Muscle of leg (tissue), 16 donors: ENCODE measurements at places on chromosomes 3 and 15.

GRCh38 chr3:188431553-188431952, 277.6 kb downstream of the LPP start:
- no peaks in the 10 kb centered on the region for H3K4me1 ChIP-seq
- no peak overlapping the region for H3K4me3 ChIP-seq
- no peaks in the 10 kb centered on the region for H3K27me3 ChIP-seq
- no peak overlapping the region for H3K27ac ChIP-seq

DNA sequence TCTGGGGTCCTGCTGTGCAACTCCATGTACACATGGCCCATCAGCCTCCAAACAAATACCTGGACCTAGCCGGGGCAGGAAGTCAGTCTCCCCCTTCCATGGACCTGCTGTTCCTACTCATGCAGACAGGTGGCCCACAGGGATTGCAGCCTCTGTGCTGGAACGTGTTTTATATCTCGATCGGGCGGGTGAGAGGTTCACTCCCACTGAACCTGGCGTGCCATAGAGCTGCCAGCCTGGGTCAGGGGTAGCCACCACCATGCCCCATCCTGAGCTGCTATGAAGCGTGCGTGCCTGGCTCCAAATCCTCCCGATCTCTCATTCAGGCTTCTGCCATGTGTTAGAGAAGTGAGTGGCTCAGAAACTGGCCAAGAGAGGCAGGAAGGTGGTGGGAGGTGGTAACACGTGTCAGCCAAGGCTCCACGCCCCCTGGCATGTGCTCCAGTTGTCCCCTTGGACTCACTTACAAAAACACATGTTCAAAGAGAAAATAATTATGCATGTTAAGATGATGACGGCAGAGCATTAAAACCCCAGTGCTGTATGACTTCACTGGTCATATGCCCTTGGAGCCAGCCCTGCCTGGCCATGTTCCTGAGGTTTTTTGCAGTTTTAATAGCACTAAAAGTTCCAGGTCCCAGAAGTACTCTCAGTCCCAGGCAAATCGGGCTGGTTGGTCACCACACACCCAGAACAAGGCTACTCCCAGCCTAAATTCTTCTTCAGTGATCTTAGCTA, 30.6 kb downstream of the CTSH start:
- H3K27ac ChIP-seq: peak overlapping the region; percentile 13
- H3K27me3 ChIP-seq: no peaks in the 10 kb centered on the region
- peaks cover 9% of the 10 kb centered on the region for H3K4me1 ChIP-seq
- H3K36me3 ChIP-seq: peaks cover 71% of the 10 kb centered on the region
- no peak overlapping the region for H3K4me3 ChIP-seq

GRCh38 chr3:193970773-193971206, 165.2 kb upstream of the HES1 start:
- peaks cover 38% of the 10 kb centered on the region for H3K4me1 ChIP-seq
- H3K36me3 ChIP-seq: no peaks in the 10 kb centered on the region
- no peak for DNase-seq

DNA sequence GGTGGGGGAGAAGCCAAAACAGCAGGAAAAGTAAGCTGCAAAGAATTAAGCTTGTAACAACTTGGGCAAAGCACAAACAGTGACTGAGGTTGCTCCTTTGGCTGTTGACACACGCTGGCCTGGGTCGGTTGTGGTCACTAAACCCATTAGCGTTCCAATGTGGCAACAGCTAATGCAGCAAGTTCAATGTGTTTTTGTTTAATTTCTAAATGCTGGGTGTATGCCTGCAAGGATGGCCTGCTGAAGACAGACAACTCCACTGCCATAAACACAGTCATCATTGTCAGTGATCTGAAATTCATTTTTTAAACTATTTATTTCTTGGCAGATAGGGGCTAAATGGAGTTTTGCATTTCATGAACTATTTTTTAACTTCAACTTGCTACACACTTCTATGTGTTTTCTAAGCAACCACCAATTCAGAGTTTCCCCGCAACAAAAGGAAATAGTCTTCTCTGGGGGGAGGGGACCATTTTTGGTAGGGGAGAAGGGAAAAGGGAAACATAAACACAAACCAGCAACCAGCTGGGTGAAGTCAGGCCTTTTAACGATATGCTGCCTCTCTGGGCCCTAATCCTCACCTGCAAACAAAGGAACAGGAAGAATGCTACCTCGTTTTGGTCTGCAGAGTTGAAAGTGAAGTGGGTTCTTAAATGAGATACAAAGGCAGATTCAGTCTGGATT, 34.8 kb upstream of the WNT5A start:
- peak; percentile 55 for DNase-seq
- no peak overlapping the region for H3K27ac ChIP-seq
- no peaks in the 10 kb centered on the region for H3K27me3 ChIP-seq

DNA sequence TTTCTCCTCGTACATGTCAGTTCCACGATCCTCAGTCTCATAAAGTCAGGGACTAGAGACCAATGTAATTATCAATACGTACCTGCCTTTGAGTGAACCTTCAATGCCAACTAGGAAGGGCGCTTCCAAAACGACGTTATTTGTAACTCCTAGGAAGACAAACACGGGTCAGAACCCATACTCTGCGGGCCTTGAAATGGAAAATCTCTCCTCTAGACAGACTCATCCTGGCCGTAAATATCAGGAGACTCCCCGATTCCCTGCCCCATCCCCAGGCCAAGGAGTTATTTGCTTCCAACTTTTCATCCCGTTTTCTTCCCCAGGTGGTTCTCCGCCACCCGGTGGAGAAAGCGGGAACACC, 578 bp downstream of the OIP5 start:
- no peaks in the 10 kb centered on the region for H3K27me3 ChIP-seq
- no peak for DNase-seq
- H3K36me3 ChIP-seq: peaks cover 2% of the 10 kb centered on the region
- H3K4me1 ChIP-seq: peaks cover 12% of the 10 kb centered on the region
- peak overlapping the region; percentile 74 for H3K27ac ChIP-seq
- peak overlapping the region; percentile 98 for H3K4me3 ChIP-seq

GRCh38 chr3:121269389-121269788, 276.4 kb downstream of the POLQ start:
- H3K4me1 ChIP-seq: no peaks in the 10 kb centered on the region
- H3K4me3 ChIP-seq: no peak overlapping the region
- no peaks in the 10 kb centered on the region for H3K27me3 ChIP-seq
- no peak overlapping the region for H3K27ac ChIP-seq
- no peak for DNase-seq

GRCh38 chr15:22895465-22896190, 57.2 kb downstream of the NIPA2 start:
- peaks cover 47% of the 10 kb centered on the region for H3K36me3 ChIP-seq
- no peak overlapping the region for H3K27ac ChIP-seq
- H3K4me3 ChIP-seq: no peak overlapping the region
- no peaks in the 10 kb centered on the region for H3K27me3 ChIP-seq
- no peak for DNase-seq

- peaks cover 10% of the 10 kb centered on the region for H3K4me1 ChIP-seq
- peak; percentile 60 for DNase-seq
- peak overlapping the region; percentile 19 for H3K4me3 ChIP-seq
- H3K36me3 ChIP-seq: no peaks in the 10 kb centered on the region
- peak overlapping the region; percentile 79 for H3K27ac ChIP-seq
- no peaks in the 10 kb centered on the region for H3K27me3 ChIP-seq
These were observed 276.2 kb upstream of the RARB start for GRCh38 chr3:25151903-25152295.

DNA sequence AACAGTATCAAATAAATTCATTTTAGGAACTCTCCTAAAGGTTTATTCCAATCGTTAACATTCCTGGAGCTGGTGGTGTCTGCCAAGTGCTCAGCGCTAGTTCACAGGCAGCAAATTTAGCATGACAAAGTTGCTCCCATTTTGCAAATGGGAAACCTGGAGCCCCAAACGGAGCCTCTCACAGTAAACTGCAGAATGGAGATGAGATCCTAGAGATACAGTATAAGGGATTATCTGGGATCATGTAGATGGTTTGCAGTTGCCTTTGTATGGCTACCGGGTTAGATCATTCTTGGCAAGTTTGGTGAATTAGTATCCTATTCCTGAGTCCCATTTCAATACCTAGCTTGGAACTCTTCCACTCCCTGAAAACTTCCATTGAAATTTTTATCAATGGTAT, 173.7 kb downstream of the CDIN1 start:
- H3K36me3 ChIP-seq: no peaks in the 10 kb centered on the region
- H3K27ac ChIP-seq: no peak overlapping the region
- H3K27me3 ChIP-seq: no peaks in the 10 kb centered on the region
- H3K4me1 ChIP-seq: no peaks in the 10 kb centered on the region
- no peak overlapping the region for H3K4me3 ChIP-seq

- DNase-seq: peak; percentile 68
- H3K27ac ChIP-seq: peak overlapping the region; percentile 80
- peaks cover 28% of the 10 kb centered on the region for H3K4me1 ChIP-seq
- H3K36me3 ChIP-seq: no peaks in the 10 kb centered on the region
- no peaks in the 10 kb centered on the region for H3K27me3 ChIP-seq
- H3K4me3 ChIP-seq: no peak overlapping the region
These were observed 28.8 kb downstream of the CYP8B1 start for GRCh38 chr3:42846685-42847522.

- H3K4me3 ChIP-seq: no peak overlapping the region
- peaks cover 38% of the 10 kb centered on the region for H3K27me3 ChIP-seq
- no peaks in the 10 kb centered on the region for H3K36me3 ChIP-seq
- DNase-seq: no peak
- H3K4me1 ChIP-seq: peaks cover 11% of the 10 kb centered on the region
These were observed 85.3 kb upstream of the SLC6A6 start for GRCh38 chr3:14317057-14317553.

DNA sequence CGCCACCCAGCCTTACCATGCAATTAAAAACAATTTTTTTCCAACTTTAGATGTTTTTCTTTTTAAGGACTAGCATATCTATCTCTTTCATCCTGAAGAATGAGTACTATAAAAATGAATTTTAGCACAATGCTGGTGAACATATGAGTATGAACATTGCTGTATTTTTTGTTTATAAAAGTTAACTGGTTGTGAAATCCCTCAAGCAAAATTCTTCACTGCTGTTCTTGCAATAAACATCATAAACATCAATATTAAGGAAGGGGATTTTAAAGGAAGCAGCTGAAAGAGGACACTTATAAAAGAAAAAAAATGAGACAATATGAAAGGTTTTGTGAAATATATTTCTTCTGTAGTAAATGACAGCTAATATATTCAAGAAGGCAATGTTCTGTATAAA, 3.0 kb downstream of the PLSCR4 start:
- peaks cover 2% of the 10 kb centered on the region for H3K27me3 ChIP-seq
- peaks cover 2% of the 10 kb centered on the region for H3K4me1 ChIP-seq
- H3K36me3 ChIP-seq: no peaks in the 10 kb centered on the region
- H3K27ac ChIP-seq: no peak overlapping the region
- DNase-seq: no peak
- H3K4me3 ChIP-seq: no peak overlapping the region

DNA sequence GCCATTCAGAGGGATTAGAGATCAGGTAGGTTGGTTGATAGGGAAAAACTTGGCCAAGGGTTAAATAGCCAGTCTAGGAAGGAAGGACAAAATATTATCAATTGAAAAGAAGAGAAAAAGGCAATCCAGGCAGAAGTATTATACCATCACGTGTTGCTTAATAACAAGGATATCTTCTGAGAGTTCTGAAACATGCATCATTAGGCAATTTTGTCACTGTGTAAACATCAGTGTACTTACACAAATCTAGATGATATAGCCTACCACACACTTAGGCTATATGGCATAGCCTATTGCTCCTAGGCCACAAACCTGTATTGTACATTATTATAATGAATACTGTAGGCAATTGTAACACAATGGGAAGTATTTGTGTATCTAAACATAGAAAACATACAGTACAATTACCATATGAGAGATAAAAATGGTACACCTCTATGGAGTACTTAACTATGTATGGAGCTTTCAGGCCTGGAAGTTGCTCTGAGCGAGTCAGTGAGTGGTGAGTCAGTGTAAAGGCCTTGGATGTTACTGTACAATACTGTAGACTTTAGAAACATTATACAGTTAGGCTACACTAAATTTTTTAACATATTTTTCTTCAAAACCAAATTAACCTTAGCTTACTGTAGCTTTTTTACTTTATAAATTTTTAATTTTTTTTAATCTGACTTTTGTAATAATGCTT, 2.7 kb downstream of the TEX55 start:
- no peaks in the 10 kb centered on the region for H3K27me3 ChIP-seq
- H3K4me1 ChIP-seq: no peaks in the 10 kb centered on the region
- DNase-seq: no peak
- H3K36me3 ChIP-seq: no peaks in the 10 kb centered on the region
- H3K4me3 ChIP-seq: no peak overlapping the region
- H3K27ac ChIP-seq: no peak overlapping the region

GRCh38 chr15:29852201-29852600, 29.9 kb upstream of the TJP1 start:
- no peak overlapping the region for H3K4me3 ChIP-seq
- H3K4me1 ChIP-seq: no peaks in the 10 kb centered on the region
- no peak overlapping the region for H3K27ac ChIP-seq
- H3K36me3 ChIP-seq: no peaks in the 10 kb centered on the region
